ENCODE measurements at places on chromosomes 1 and 21. TPM values are rescaled to one million over a fixed set of nuclear protein-coding genes. Genes with fewer than 3 reads are reported as not detected.
A peak's percentile ranks its signal among the peaks of the same experiment; 100 is the strongest.

DNA sequence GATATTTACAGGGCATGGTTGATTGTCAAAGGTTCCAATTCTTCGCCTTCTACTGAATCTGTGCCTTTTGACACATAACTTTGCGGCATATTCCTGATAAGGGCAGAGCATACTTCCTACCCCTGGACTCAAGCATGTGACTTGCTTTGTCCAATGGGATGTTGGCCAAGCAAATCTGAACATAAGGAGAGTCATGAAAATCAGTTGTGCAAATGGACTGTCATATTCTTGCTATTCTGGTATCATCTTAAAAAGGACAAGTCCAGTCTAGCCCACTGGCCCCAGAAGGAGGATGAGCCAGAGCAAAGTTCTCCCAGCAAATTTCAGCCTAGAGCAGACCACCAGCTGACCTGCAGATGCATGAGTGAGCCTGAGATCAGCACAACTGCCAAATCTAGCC, 41.0 kb upstream of the MUTYH start:
- ATAC-seq: no peak

- no peak for ATAC-seq
These were observed 2.4 kb downstream of the FOXD3 start for GRCh38 chr1:63324779-63325119.

DNA sequence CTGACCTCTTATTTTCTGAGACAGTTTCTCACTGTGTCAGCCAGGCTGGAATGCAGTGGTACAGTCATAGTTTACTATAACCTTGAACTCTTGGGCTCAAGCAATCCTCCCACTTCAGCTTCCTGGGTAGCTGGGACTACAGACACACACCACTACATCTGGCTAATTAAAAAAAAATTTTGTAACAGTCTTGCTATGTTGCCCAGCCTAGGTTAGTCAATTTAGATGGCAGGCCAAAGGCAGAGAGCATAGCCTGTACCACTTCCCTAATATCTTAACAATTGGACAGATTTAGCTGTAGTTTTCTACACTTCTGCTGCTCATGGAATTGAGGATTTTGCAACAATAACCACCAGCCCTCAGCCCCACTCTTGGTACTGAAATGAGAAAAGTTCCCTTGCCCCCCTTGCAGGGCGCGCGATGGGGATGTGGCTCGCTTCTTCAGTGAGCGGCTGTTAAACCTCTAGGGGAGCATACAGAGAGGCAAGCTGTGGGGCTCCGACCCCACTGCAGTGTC, 34.9 kb upstream of the PTGFRN start:
- ATAC-seq: no peak

DNA sequence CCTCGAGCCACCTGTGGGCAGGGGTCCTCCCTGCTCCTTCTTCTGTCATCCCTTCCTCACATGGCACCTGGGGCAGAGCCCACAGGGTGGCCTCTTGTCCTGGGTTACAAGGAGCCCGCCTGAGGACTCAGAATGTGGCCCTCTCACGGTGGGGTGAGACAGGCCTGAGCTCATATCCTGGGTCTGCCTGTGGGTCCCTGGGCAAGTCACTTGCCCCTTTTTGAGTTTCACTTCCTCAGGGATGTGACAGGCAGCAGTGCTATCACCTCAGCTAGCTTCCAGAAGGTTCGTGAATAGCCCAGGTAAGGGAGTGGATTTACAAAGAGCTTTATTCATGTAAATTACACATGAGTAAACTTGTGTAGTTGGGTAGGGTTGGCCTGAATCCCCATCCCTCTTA, 33.5 kb downstream of the HTR6 start:
- ATAC-seq: no peak

The GOLT1A gene
- total RNA-seq: not detected

The SEC16B gene
- total RNA-seq: 1.4 TPM

The PPCS gene
- total RNA-seq: 58.9 TPM

The KCNA2 gene
- total RNA-seq: 1.2 TPM

DNA sequence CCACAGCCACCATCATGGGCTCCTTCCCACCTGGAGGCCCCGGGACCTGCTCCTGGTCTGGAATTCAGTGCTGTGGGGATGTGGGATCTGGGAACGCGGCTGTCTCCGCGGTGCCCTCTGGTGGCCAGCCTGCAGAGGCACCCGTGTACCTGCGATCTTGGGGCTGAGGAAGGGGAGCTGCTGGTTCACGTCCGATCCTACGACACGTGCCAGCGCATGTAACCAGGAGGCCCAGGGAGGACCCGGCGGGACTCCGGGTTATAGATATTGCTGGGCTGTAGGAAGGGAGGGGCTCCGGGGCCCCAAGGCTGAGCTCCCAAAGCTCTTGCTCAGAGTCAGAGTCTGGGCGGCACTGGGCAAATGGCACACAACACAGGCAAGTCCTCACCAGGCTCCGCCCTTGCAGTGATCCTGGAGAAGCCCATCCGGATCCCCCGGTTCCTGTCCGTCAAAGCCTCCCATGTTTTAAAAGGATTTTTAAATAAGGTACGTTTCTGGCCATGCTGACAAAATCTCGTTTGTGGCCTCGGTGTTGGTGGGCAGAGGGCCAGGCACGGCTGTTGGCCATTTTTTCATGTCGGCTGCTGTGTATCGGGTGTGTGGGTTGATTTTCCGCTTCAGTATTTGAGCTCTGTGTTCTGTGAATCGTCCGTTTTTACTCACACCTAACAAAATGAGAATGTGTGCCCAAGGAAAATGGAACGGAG, 20.1 kb downstream of the FAAP20 start:
- ATAC-seq: peak; percentile 56

GRCh38 chr1:20483098-20483832, 2.7 kb downstream of the CAMK2N1 start:
- no peak for ATAC-seq

- ATAC-seq: no peak
These were observed 10.0 kb upstream of the LEFTY2 start for GRCh38 chr1:225950905-225951497.

DNA sequence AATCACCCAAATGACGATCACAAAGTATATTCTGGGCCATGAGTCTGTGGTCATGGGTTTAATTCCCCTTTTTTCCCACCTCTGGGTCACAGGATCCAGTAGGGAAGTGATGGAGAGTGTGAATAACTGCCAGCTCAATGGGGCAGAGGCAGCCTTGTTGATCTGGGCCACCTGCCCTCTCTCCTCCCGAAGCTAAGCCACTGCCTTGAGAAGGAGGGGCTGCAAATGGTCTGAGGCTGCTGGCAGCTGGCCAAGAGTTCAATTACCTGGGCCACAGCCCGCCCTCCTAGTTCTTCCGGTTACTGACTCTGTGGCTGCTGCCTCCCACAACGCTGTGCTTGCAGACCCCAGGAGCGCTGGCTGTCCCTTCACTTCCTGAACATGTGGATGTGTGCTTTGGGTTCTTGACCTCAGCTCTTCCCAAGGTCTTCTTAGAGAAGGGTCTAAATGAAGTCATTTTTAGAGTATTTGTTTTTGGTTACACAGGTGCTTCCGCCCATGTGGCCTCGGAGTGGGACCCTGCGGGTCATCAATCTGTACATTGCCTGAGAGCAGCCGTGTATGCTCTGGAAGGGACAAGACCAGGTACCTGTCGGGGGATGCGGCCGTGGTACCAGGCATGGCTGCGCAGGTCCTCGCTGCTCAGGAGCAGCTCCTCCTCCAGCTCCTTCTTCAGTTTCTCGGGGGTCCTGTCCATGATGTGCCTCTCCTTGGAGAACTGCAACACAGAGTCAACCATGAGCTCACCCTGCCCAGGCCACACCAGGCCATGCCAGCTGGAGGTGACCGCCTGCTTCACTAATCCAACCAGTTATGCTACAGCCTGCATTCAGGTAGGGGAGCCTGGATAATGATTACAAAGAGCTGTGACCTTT, 89.7 kb downstream of the BCAR3 start:
- ATAC-seq: peak; percentile 42

The FAM177B gene
- 0.64 TPM for total RNA-seq

The HUNK gene
- 0.92 TPM for total RNA-seq

The RPTN gene
- 0.08 TPM for total RNA-seq

The PKN2 gene
- total RNA-seq: 34.5 TPM

The TRAF3IP3 gene
- 0.80 TPM for total RNA-seq

DNA sequence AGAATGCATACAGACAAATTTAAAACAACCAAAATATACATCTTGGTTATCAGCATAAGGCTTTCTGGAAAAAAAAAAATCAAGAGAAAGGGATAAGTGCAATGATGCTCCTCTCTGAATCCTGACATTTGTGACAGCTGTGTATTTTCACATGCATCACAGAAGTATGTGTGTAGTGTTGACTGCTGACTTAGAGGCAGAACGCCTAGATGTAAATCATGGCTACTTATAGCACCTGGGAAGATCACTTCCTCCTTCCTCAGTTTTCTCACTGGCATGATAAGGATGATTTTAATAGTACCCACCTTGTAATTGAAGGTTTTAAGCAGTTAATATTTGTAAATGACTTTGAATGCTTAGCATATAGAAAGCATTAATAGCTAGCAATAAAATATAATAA, 112.5 kb downstream of the MRPL39 start:
- ATAC-seq: no peak

GRCh38 chr1:37945743-37946702, 830 bp downstream of the INPP5B start:
- ATAC-seq: peak; percentile 53

DNA sequence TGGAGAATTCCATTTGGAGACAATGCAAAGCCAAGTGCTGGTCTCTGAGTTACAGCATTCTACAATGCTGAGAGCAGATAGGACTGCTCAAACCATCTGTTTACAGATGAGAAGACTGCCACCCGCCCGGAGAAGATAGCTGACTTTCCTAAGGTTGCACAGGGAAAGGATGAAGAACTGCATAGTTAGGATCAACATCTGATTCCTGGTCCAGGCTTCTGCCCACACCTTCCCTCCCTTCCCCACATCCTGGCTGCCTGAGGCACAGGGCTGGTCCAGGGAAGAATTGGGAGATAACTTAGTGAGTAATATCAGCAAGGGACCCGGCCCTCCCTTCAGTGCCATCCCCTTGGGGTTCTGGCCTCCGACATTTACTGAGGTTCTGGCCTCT, 2.0 kb downstream of the SERINC2 start:
- no peak for ATAC-seq

The PGLYRP4 gene
- 14.5 TPM for total RNA-seq

DNA sequence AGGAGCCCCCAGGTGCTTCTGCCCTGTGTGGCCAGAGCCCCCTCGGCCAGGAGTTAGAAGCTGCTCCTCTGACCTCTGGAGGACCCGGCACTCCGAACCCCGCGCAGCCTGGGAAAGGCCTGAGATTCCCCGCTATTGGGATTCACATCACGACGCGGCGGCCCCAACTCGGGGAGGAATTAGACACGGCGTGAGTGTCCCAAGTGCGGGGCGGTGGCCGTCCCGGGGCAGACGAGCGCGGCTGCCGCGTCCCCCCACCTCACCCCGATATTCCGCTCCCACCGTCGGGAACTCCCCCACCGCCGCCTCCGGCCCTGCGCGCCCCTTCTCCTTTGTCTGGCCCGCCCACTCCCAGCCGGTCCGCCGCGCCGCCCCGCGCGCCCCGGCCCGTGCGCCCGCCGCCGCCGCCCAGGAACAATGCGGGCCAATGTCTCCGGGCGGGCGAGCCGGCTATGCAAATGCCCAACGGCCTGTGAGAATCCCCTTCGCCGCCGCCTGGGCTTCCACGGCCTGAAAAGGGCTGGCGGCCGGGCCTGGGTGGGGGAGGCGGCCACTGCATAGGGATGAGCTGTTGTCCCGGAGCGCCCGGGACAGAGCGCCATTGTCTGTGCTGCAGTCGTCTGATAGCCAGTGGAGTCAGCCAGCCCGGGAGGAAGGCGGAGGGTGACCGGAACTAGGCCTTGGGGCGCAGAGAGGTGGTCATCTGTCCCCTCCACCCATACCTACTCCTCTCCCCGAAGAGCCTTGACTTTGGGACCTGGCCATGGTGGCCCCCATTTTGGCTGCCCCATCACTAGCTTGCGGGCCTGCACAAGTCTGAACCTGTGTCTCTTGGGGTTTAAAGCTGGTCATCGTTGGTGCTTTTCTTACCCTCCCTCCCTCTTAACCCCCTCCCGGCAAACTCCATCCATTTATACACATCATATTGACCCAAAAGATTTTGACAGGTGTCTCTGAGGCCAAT, 19.4 kb downstream of the RHBG start:
- no peak for ATAC-seq

GRCh38 chr1:222547944-222548671, at the start of gene HHIPL2:
Gene HHIPL2 (minus strand): TSS chr1:222548104. CDS start chr1:222548044, 60 bp downstream.
- ATAC-seq: no peak

DNA sequence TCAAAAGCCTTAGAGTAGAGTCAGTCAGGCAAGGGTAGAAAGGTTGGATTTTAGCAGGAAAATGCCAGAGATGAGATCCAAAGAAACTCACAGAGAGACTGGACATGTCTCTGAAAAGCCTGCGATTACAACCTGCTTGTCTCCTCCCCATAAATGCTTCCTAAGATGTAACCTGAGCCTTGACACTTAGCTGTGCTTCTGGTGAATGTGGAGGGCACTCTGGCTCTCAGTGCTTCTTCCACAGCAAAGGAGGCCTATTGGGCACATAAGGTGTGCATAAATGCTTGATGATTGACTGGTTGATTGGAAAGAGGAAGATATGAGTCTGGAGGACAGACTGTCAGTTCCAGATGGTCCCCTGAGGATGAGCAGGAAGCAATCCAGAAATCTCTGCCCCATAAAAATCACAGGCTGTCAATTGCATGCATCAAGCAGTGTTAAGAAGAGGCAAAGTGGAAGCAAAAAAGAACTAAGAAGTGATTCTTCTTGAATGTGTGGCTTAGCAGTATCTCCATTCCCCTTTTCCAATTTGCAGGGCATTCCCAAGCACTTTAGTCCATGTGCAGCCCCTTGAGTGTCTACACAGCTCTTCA, 236.2 kb upstream of the RRP15 start:
- ATAC-seq: no peak

- ATAC-seq: peak; percentile 59
These were observed 23.8 kb downstream of the TSEN15 start for GRCh38 chr1:184075055-184076029.

- no peak for ATAC-seq
These were observed 160.0 kb downstream of the PDE4B start for GRCh38 chr1:65952696-65953095.

DNA sequence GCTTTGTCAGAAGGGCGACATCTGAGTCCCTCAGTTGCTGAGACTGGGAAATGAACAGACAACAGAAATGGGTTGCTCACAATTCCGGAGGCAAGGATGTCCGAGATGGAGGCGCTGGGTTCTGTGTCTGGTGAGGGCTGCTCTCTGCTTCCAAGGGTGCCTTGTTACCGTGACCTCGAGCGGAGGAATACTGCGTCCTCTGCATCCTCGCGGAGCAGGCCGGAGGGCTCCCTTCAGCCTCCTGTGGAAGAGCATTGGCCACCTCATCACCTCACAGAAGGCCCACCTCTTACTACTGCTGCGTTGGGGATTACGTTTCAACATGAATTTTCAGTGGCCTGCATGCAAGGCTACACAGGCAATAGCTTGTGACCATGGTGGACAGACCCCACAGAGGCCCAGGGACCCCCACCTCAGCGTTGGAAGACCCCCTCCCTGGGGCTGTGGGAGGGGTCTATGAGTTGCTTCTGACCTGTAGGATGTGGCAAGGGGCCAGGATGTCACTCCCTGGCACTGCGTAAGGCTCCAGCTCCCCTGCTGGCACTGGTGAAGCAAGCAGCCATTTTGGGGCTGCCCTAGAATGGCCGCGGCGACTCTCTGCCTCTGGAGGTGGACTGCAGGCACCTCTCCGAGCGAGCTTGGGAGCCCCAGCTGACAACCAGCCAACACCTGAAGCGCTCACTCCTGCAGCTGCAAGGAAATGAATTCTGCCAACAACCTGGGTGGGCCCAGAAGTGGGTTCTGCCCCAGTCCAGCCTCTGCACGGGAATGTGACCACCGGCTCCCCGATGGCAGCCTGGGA, 36.3 kb upstream of the COL6A1 start:
- ATAC-seq: no peak

The BEST4 gene
- not detected for total RNA-seq
